ENCODE measurements at places on chromosomes 11 and 22.

- DNase-seq: no peak
Measured at GRCh38 chr11:77397631-77398030, 76.3 kb downstream of the PAK1 start.

GRCh38 chr11:11967669-11968510 is 40.5 kb downstream of the DKK3 start:
- no peak for DNase-seq

DNA sequence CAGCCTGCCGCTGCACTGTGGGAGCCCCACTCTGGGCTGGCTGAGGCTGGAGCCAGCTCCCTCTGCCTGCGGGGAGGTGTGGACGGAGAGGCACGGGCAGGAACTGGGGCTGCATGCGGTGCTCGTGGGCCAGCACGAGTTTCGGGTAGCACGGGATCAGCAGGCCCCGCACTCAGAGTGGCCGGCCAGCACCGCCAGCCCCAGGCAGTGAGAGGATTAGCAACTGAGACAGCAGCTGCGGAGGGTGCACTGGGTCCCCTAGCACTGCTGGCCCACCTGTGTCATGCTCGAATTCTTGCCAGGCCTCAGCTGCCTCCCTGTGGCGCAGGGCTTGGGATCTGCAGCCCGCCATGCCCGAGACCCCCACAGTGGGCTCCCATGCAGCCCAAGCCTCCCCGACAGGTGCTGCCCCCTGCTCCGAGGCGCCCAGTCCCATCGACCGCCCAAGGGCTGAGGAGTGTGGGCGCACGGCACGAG is 24.0 kb upstream of the OR5B21 start:
- DNase-seq: no peak

DNA sequence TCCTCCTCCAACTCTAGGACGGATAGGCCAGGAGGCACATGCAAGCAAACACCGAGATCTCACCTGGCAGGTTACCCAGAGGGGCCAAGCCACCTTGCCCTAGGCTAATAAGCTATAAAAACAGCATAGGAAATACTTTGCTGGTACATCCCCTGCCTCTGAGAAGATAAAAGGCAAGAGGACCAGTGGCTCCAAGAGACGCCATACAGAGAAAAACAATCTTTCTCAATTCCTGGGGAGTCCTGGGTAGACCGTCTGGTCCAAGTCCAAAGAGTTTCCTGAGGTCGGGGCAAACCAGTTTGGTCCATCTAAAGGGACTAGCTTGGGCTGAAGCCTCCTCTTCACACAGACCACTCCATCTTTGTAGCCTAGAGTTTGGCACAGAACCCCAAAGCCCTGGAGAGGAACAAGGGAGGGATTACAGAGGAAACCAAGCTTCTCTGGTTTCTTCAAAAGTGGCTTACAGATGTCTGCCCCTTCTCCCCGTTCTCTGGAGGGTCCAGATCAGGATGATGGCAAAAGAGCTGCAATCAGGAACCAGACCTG is 40.4 kb downstream of the NUMA1 start:
- DNase-seq: peak; percentile 2

- DNase-seq: no peak
Measured at GRCh38 chr22:37274380-37274862, 7.9 kb upstream of the CYTH4 start.

Measured in myocyte (in vitro differentiated cells).